ENCODE measurements at places on chromosomes 2 and 18.

DNA sequence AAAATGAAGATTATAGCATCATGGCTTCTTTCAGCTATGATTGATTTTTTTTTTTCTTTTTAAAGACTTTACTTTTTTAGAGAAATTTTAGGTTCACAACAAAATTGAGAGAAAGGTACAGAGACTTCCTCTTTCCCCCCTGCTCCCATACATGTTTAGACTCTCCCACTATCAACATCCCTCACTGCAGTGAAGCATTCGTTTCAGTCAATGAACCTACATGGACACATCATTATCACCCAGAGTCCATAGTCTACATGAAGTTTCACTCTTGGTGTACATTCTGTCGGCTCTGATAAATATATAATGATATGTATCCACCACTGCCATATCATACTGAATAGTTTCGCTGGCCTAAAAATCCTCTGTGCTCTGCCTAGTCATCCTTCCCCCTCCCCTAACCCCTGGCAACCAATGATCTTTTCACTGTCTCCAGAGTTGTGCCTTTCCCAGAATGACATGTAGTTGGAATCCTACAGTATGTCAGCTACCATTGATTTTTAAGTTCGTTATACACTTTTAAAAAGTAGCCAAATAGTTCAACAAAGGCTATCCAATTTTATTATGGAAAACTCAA, 86.8 kb downstream of the GPD2 start:
- DNase-seq = no peak

DNA sequence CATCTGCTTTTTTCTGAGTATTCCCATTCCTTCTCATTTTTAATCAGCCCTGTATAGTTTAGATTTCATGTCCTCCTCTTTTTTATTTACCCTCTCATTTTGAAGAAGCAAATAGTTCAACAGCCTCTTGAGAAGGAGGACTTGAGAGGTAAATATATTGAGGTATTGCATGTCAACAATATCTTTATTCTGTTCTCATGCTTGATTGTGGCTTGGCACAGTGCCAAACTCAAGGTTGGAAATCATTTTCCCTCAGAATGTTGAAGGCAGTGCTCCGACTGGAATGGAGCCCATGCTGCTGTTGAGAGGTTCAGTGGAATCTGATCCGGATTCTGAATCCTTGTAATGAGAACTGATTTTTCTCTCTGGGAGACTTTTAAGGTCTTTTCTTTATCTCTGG, 31.0 kb upstream of the GALNT3 start:
- DNase-seq = no peak

DNA sequence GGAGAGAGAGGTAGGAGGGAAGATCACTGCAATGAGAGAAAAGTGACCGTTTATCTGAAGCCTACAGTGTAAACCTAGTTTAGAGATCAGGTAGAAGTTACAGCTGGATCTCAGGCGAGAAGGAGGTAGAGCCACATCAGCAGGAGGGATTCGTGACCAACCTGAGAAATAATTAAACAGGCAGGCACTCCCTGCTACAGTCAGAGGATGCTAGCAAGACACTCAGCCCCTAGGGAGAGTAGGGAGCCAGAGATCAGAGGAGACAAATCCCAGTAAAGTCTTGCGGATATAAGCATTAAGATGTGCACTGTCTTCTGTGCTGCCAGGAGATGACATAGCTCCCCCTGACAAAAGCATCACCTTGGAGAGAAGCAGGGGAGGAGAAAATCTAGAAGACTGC, 629.1 kb upstream of the SLC39A10 start:
- no peak for DNase-seq

DNA sequence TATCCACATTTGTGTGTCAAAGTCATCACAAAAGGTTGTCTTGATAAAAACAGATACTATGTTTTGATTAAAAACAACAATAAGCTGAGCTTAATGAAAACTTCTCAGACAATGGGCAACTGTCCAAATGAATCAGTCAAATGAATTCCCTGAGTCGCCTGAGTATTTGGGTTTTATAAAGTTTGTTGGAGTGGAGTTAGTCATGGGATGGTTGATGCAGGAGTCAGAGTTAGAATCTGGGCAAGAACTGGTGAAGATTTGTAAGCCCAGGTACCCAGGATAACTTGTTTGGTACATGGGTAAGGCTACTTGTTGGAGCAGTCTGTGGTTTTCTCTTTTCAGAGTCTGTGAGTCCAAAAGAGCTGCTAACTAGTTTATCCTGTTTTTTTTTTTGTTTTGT, 34.4 kb upstream of the RAPGEF4 start:
- DNase-seq = no peak

Data from activated CD4-positive, alpha-beta T cell treated with anti-CD3 and anti-CD28 coated beads, Interleukin-2, amount 50 U/mL, for 4 hours (primary cell).